ENCODE measurements at places on chromosomes 12 and 14.

GRCh38 chr12:12723681-12724420 lies 6.7 kb downstream of the CDKN1B start:
- peak; percentile 36 for DNase-seq

DNA sequence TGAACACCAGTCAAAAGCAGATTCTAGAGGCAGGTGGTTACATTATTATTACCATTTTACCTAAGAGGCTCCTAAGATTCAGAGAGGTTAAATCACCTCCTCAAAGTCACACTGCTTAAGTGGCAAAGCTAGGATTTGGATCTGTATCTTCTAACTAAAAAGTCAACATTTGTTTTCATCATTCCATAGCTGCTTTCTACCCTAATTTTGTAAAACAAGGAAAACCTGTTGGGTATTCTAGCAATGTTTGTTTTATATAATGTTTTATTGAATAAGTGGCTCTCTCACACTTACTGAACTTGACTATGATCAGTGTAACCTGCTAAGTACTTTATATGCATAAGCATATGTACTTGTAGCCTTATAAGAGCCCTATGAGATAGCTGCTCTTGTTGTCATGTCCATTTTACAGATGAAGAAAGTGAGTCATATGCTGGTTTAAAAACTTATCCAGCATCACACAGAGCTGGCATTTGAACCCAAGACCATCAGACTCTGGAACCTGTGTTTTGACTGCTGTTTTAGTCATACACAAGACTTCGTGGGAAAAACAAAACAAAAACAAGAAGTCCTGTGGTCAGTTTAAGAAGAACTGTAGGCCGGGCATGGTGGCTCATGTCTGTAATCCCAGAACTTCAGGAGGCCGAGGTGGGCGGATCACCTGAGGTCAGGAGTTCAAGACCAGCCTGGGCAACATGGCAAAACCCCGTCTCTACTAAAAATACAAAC lies 31.7 kb upstream of the EVL start:
- DNase-seq, result no peak

GRCh38 chr14:94088516-94088915 lies 7.4 kb downstream of the IFI27L1 start:
- DNase-seq, result peak; percentile 52

GRCh38 chr14:88164906-88165534 lies 158.0 kb downstream of the KCNK10 start:
- no peak for DNase-seq
